T-helper 17 cell (primary cell): ENCODE measurements at places on chromosomes 12 and 14.

DNA sequence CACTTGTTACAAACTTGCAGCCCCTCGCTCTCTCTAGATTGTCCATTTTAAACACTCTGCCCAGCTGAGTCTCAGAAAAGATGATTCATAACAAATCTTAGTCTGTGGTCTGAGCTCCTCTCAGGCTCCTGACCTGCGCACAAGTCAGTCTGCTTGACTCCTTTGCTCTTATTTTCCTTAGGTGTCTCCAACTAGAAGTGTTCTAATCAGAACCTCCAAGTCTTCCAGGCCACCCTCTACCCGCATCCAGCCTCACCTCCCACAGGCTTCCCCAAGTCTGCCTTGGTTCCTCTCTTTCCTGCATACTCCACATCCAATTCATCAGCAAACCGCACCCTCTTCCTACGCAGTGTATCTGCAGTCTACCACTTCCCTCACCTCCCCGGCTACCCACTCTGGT is 42.4 kb upstream of the BDKRB2 start:
- no peak for DNase-seq

DNA sequence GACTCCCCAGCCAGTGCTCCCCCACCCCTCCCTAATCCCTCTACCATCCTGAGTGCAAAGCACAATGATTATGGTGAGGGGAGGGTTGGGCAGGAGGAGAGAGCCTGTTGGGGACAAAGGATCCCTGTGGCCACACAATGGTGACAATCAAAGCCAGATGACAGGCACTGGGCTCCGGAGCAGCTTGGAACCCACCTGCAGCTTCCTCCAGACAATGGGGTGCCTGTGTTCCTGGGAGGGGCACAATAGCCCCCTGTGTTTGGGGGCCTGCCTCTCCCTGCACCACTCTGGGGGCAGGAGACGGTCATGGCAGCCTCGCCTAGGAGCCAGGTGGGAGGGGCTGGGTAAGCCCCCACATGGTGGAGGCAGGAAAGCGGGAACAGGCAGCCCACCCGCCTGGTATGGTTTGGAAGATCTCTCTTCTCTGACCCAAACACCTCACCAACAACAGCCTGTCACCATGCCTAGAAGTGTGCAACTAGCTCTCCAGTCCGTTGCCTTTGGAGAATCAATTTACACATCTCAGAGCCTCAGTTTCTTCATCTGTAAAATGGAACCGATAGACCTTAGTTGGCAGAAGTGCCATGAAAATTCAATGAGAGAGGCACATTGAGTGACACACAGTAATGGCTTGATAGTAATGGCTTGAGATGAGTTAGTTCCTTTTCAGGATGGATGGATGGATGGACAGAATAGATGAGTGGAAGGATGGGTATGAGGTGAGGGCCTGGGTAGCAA is 53.0 kb downstream of the MVK start:
- no peak for DNase-seq

DNA sequence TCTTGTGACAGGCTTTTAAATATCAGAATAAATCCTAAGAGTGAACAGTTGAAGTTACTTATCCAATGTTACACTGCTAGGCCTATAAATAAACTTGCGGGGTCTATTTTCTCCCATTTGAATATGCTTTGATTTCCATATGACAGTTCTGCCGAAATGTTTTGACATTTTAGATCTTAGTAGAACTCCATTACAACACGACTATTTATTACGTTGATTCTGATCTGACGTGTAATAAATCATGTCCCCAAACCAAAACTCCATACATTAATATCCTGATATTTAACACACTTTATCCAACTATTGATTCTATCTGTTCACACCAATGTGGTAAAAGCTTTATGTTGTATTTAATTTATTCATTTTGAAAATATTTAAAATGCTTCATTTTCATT is 16.1 kb upstream of the NEMF start:
- DNase-seq: no peak

DNA sequence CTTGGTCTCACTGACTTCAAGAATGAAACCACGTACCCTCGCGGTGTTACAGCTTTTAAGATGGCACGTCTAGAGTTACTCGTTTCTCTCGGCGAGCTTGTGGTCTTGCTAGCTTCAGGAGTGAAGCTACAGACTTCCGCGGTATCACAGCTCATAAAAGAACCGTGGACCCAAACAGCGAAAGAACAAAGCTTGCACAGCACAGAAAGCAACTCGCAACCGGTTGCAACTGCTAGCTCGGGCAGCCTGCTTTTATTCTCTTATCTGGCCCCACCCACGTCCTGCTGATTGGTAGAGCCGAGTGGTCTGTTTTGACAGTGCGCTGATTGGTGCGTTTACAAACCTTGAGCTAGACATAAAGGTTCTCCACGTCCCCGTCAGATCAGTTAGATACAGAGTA is 4.2 kb upstream of the CLEC4C start:
- DNase-seq: no peak

DNA sequence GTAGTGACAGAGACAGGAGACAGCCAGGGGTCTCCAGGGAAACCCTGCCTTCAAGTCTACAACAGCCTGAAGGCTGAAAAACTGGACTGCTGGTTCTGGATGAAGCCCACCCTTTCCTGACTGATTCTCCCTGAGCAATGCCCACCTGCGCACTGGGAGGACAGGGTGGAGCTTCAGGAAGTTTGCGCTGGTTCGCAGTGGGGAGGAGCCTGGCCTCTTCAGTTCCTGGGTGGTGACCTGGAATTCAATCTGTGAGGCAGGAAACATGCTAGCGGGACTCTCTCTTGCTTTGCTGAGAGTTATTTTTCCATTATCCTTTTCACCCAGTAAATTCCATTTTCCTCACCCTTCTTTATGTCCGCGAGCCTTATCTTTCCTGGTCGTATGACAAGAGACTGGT is 600.8 kb downstream of the TRHDE start:
- DNase-seq: no peak

DNA sequence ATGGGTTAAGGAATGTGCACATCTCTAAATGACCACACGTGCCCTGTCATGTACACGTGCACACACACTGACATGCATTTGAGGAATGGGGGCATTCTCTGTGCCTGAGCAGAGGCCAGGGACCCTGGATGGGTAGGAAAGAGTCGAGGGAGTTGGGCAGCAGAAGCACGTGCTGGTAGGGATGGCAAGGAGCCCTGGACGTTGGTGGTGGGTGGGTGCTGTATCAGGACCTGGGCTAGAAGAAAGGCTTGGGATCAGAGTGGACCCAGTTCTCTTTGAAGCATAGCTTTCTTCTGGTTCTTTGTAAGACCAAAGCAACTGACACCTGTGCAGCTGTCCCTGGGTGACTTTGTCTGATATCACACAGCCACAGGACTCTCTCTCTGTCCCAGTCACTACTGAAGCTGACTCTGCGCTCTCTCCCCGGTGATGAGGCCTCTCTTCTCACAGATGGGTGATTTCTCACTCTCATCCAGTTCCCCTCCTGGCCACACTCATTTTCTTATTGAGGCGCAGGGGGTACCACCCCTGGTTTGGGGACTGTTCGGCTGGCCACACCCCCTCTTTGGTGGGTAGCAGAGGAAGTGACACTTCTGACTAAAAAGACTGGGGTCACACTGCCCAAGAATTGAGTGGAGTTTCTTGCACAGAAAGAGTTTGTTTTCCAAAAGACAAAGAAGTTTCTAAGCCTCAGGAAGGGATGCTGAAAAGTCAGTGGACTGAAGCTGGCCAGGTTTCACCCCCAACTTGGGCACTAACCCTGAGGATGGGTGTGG is 171.7 kb upstream of the RTL1 start:
- DNase-seq: no peak
